ENCODE measurements at places on chromosomes 7 and 10.

DNA sequence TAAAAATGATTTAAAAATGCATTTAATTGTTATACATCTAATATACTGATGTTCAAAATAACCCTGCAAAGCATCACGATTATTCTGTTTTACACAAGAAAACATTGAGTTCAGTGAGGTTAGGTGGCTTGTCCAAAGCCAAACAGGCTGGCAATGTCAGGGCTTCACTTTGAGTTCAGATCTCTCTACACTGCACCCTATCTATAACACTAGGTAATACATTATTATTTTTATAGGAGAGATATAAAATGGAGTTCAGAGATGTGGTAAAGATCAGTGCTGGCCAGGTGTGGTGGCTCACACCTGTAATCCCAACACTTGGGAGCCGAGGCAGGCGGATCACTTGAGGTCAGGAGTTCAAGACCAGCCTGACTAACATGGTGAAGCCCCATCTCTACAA lies 165.9 kb upstream of the MYO3A start:
- DNase-seq, result no peak

- no peak for DNase-seq
Measured at GRCh38 chr7:86748843-86749719, 105.4 kb downstream of the GRM3 start.

DNA sequence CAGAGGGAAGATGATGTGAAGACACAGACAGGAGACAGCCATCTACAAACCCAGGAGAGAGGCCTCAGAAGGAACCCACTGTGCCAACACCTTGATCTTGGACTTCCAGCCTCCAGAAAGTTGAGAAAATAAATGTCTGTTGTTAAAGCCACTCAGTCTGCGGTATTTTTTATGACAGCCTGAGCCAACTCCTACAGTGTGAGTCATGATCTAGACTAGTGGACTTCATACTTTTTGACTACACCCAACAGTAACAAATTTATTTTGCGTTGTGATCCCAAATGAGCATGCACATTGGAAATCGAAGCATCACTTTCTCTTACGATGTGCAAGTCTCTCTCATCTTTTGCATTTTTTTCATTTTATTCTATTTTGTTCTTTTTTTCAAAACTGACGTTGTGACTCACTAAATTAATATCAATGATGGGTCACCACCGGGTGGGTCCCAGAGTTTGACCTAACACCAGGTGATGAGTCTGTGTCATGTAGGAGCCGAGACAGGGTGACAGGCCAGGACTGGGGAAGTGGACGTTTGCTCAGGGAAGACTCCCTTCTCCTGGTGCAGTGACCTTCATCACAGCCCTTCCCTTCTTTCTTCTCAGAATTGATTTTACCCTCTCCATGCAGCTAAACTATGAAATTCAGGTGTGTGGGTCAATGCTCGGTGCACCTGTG lies 28.9 kb downstream of the PHYH start:
- DNase-seq, result no peak

GRCh38 chr7:114793155-114793845 lies 128.6 kb upstream of the MDFIC start:
- DNase-seq, result no peak

DNA sequence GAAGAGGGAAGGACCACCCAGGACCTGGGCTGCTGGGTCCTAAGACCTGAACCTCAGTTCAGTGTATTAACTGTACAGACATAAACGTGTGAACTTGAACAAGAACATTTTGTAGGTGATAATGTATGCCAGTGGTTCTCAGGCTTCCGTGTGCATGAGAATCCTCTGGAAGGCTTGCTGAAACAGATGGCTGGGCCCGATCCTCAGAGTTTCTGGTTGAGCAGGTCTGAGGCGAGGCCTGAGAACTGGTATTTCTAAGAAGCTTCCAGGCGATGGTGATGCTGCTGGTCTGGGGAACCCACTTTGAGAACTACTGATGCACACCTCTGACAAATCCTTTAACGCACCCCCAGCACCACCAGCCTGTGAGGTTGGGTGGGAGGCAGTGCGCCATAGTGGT lies 70.4 kb downstream of the CDH23 start:
- DNase-seq, result no peak

DNA sequence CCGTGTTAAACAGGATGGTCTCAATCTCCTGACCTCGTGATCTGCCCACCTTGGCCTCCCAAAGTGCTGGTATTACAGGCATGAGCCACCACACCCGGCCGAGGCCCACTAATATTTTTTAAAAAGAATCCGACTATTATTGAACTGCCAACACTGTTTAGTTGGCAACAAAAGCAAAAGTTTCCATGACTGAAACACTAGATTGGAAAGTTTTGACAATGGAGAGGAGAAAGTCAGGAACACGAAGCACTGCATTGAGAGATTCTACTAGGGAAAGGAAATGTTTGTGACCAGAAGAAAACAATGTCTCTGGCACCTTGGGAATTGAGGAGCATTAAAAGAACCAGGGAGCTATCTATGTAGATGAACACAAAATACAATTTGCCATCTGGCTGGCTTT lies 13.7 kb upstream of the PPP1R9A start:
- DNase-seq, result no peak

DNA sequence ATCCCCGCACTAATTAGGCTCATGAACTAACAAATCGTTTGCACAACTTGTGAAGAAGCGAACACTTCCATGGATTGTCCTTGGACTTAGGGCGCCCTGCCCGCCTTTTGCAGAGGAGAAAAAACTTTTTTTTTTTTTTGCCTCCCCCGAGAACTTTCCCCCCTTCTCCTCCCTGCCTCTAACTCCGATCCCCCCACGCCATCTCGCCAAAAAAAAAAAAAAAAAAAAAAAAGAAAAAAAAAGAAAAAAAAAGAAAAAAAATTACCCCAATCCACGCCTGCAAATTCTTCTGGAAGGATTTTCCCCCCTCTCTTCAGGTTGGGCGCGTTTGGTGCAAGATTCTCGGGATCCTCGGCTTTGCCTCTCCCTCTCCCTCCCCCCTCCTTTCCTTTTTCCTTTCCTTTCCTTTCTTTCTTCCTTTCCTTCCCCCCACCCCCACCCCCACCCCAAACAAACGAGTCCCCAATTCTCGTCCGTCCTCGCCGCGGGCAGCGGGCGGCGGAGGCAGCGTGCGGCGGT lies at the start of gene EMX2:
EMX2 (plus strand) TSS at position 41 of the 519 bp plus-strand sequence. CDS start 522 bp downstream, outside the sequence.
- DNase-seq, result no peak

Data from sciatic nerve (tissue), 2 donors.